SK-MEL-5 (cell line): ENCODE measurements at places on chromosomes 1 and 21.
A peak's percentile ranks its signal among the peaks of the same experiment; 100 is the strongest.

DNA sequence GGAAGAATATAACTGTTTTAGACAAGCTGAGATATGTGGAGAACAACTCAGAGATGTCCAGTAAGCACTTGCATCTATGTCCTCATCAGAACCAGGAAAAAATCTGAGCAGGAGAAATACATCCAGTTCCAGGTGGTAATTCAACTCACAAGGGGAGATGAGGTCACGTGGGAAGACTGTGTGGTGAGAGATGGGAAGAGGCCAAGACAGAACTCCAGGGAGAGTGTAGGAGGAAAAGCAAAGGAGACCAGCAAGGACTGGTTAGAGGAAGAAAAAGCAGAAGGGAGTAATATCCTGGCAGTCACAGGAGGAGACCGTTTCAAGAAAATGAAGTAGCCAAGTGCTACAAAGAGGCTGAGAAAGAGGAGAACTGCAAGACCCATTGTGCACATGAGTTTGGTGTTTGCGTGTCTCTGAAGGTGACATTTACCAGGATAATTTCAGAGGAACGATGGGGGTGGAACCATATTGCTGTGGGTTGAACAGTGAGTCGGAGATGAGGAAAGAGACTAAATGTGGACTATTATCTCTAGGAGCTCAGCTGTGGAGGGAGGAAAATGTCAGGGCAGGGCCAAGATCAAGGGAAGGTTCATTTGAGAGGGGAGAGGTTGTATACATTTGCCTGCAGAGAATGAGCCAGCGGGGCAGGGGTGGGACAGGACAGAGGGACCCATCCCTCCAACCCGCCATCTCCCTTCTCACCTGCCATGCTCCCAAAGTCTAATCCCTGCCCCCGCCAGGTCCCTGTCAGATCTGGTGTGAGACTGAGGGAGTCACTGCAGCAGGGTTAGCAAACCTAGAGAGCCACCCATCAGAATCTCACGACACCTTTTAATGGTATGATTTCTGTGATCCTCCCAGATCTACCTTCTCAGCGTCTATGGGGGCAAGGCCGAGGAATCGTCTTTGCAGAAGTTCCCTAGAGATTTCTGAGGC, 24.9 kb downstream of the SUSD4 start:
- no peak for DNase-seq

GRCh38 chr1:94739521-94740061, 80.6 kb upstream of the SLC44A3 start:
- DNase-seq = peak; percentile 29

DNA sequence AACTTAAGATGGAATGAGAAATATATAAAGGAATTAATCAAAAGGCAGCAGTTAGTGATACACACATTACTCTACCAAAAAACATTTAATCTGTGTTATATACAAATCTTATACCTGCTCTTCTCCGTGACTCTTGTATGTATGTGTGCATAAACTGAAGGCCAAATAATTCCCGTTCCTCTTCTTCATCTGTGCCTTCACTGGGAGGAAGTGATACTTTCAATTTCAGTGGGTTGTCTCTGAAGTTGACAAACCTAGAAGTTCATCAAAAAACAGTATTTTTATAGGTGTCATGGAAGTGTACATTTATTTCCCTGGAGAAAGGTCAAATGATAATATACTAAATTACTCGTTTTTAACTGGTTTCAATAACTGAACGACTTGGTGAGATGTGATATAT, 19.3 kb downstream of the TRMT13 start:
- DNase-seq = no peak

GRCh38 chr1:174828264-174828663, 171.5 kb upstream of the CACYBP start:
- no peak for DNase-seq

DNA sequence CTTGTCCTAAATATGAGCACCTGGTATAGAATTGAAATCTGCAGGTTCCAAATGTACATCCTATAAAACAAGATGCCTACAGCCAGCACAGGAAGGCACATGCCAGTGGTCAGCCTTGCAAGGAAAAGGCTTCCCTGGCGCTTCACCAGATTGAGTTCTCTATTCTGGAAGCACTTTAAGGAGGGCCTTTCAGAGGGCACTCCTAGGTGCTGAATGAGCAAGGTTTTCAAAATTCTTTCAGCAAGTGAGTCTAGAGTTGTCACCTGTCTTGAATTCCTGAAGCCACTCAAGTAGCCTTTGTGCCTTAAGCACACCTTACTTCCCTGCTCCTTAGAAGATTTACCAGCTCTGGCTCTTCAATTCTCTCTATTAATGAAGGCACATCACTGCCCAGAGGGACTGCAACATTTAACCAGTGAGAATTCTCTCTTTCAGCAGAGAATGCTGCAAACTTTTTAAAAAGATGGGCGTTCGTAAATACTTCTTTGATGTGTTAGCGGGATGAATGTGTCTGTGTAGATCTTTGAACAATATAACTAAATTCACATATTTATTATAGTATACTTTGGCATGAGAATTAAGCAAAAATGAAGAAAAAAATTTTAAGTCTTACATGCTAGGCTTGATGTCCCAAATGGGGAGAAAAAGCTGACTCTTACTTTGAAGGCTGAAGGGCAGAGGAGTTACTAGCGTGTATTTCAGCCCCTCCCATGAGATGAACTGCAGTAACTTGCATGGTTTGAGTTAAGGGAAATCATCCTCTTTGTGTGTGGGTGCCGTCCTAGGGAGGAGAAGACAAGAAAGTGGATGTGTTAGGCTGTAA, 162.0 kb downstream of the NTPCR start:
- no peak for DNase-seq

DNA sequence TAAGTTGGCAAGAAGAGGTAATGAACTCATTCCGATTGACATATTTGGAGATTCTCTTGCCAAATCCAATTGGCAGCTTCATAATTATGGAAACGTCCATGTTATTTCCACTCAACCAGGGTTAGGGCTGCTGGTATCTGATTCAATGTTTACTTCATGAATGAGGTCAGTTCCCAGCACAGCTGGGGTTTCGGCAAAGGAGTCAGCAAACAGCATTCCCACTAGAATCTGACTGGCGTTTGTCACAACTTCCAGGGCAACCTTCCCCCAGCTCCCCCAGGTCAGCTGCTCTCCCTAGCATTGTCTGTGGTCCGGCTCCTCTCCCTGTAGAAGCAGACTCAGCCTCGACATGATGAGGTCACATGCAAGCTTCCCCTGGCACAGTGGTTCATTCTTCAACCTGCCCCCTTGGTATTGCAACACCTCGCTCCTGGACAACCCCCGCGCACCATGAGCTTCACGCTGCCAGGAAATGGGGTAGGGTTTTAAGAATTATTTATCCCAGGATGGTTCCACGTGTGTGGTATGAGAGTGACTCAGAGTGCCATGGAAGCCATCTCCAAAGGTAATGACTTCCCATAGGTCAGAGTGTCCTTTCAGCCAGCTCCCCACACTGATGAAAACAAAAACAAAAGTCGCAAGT, 100.7 kb upstream of the SLC25A33 start:
- peak; percentile 97 for DNase-seq

DNA sequence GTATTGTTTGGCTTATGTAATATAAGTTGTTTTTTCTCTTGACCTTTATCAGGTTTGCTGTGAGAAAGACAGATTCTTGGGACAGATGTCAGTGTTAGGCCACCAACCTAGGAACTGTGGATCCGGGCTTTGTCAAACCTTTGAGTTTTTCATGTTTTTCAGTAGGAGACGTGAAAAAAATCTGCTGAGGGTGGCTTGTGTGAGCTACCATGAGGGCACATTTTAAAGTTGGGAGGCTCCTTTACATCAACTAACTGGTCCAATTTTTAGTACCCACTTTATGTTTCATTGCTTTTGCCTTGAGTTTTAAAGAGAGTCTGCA, 801 bp downstream of the RPS6KC1 start:
- no peak for DNase-seq
